Right ventricle myocardium superior (tissue), 1 donor: ENCODE measurements at places on chromosomes 12 and 14.

DNA sequence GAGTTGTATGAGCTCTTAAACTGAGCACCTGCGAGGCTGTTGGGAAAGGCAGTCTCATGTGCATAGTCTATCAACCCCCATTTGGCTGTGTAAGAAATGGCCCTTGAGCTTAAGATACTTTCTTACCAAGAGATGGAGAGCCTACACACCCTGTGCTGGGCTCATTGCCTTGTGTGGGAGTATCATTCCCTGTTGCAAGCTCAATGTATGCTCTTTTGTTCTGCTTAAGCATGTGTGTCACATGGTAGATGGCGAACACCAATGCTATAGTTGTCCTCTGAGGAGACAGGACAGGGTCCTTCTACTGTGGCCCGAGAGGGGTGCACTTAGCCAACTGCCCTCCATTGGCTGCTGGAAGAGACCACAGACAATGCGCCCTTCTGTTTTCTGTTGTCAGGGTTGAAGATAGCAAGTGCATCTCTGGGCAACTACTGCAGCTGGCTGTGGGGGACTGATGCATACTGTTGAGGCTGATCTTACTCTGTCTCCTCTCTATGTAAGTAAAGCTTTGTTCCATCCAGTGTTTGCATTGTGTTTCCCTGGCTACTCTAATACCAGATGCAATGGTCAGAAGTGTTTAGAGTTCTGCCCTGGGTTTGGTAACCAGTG lies 79.5 kb downstream of the PTPRB start:
- no peak for DNase-seq

GRCh38 chr12:69901221-69901905 lies 76.3 kb downstream of the MYRFL start:
- no peak for DNase-seq

GRCh38 chr14:29865299-29865698 lies 62.3 kb downstream of the PRKD1 start:
- DNase-seq = no peak

DNA sequence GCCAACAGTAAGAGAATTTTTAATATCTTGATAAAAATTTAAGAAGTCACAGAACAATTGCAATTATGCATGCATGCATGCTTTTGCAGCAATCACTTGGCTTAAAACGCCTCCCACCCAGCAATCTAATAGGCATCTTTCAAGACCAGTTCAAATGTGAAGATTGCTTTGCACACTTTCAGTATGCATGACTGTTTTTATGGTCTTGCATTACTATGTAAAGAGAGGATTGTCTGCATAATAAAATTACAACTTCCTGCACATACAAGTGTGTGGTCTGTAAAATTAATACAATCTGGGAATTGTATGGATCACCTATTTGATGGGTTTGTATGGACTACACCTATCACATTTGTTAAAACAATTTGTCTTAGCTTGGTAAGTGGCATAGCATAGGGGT lies 48.8 kb downstream of the E2F7 start:
- no peak for DNase-seq

GRCh38 chr12:108856428-108857157 lies 790 bp downstream of the SSH1 start:
- DNase-seq = peak; percentile 87
